ENCODE measurements at places on chromosomes 2 and 18. TPM values are rescaled to one million over a fixed set of nuclear protein-coding genes. Genes with fewer than 3 reads are reported as not detected.
A peak's percentile ranks its signal among the peaks of the same experiment; 100 is the strongest.

- peaks cover 54% of the 10 kb centered on the region for H3K4me1 ChIP-seq
- H3K4me3 ChIP-seq = no peak overlapping the region
- H3K27me3 ChIP-seq = no peaks in the 10 kb centered on the region
- peak overlapping the region; percentile 83 for H3K27ac ChIP-seq
These were observed 4.8 kb downstream of the CTDSP1 start for GRCh38 chr2:218404351-218405085.

- no peaks in the 10 kb centered on the region for H3K4me1 ChIP-seq
- H3K27ac ChIP-seq = no peak overlapping the region
- no peaks in the 10 kb centered on the region for H3K36me3 ChIP-seq
- H3K27me3 ChIP-seq = no peaks in the 10 kb centered on the region
These were observed 16.7 kb upstream of the CELF4 start for GRCh38 chr18:37582261-37582660.

DNA sequence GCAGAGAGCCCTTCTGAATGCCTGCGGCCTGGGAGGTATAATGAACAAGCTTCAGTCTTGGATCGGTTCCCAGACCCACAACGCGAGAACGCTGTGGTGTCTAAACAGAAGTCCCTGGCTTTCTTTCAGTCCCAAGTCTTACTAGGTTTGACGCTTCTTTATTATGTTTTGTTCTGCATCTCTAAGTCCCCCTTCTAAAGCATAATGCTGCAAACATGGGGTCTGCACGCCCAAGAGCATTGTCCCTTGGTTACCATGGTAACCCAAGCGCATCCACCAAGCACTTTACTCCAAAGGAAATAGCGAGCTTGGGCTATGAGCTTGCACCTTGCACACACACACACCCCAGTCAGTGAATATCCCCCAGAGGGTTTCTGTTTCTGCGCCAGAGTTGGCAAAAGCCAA is 193.7 kb downstream of the INO80D start:
- no peaks in the 10 kb centered on the region for H3K36me3 ChIP-seq
- peak overlapping the region; percentile 54 for H3K27ac ChIP-seq
- no peaks in the 10 kb centered on the region for H3K27me3 ChIP-seq
- no peak overlapping the region for H3K4me3 ChIP-seq
- peaks cover 4% of the 10 kb centered on the region for H3K4me1 ChIP-seq
- DNase-seq = peak; percentile 47

DNA sequence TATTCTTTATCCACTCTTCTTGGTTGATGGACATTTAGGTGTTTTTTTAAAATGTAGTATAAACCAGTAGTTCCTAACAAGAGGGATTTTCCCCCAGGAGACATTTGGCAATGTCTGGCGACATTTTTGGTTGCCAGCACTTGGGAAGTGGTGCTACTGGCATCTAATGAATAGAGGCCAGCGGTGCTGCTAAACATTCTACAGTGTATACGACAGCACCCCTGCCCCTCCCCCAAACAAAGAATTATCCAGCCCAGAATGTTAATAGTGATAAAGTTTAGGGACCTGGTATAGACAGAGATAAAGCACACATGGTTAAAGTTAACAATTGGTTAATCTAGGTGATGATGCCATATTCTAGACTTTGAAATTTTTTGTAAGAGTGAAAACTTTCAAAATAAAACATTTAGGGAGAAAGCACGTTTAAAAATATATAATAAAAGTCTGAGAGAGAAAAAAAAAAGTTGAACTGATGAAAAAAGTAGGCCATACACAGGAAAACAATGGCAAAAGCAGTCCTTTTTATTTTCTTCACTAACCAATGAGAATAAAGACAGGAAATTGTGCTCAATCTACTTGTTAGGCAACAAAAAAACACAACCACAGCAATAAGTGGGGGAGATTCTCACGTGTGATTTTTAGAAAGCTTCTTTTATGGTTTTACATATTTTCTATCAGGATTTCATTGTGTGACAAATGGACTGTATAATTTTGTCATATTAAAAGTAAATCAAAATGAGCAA is 14.8 kb downstream of the FBXO48 start:
- peak; percentile 54 for DNase-seq
- H3K27ac ChIP-seq = no peak overlapping the region

DNA sequence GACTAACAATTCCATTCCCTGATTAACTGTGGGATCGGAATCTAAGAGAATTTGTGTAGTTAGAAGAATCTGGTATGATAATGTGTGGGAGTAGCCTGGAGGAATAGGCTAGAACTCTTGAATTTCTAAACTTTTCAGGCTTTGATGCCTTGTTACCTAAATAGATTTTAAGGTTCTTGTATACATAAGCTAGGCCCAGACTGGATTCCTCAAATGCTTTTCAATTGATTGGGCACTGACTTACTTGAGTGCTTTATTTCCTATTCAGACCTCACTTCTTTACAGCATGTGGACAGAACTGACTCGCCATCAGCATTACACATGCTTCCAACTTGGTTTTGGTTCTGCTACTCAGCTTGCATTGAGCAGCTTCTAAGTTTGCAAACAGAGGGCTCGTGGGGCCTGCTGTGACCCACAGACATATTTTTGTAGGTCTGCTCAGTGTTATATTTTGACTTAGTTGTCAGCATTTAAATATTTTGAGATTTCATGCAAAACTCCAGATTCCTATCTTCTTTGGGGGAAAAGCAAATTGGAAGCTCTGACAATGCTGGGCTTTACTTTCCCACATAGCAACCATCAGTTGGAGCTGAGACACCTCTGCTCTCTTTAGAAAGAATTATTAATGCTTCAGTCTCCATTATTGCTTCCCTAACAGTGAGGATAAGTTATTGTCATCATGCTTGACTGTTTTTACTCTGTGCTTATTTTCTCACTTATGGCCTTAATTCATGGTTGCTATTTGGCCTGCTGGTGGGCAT is 5.7 kb downstream of the PARD3B start:
- peak overlapping the region; percentile 4 for H3K27ac ChIP-seq
- peak; percentile 11 for DNase-seq
- H3K36me3 ChIP-seq = no peaks in the 10 kb centered on the region
- no peaks in the 10 kb centered on the region for H3K27me3 ChIP-seq
- H3K4me3 ChIP-seq = no peak overlapping the region
- H3K4me1 ChIP-seq = peaks cover 9% of the 10 kb centered on the region

DNA sequence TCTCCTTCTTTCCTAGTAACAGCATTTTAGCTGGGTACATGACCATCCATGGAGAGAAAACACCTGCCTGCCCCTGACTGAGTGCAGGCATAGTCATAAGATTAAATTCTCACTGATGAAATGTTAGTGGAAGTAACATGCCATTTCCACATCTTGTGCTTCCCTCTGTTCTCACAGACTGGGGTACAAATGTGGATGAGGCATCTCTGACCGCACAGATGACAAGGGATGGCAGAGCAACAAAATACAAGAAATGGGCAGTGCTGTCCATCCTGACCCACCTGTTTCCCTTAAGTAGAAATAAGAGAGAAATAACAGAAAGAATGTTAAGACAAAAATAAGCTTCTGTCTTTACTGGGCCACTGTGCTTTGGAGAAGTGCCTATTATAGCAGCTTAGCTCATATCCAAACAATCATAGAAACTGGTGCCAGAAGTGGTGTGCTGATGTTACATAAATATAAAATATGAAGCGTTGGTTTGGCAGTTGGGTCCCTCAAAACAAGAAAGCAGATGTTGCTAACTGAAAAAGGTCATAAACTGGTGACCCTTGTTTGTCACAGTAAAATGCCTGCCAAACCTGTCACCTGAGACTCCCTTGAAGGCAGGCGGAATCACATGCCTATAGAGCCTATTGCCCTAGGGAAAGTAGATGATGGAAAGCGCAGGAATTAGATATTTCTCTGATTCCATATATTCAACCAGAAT is 72.4 kb upstream of the CCDC150 start:
- no peaks in the 10 kb centered on the region for H3K4me1 ChIP-seq
- H3K36me3 ChIP-seq = no peaks in the 10 kb centered on the region
- no peak overlapping the region for H3K4me3 ChIP-seq

Gene PDCD1
- total RNA-seq = 0.99 TPM

Gene SERPINB2
- total RNA-seq = 1.6 TPM

Gene ARHGEF4
- total RNA-seq = 28.8 TPM
